ENCODE measurements at places on chromosomes 5 and 9. TPM values are rescaled to one million over a fixed set of nuclear protein-coding genes. Genes with fewer than 3 reads are reported as not detected.

The TCOF1 gene
- total RNA-seq: 79.1 TPM

The PCDHGB1 gene
- 1.9 TPM for total RNA-seq

The COL23A1 gene
- total RNA-seq: not detected

The SMIM33 gene
- not detected for total RNA-seq

The NRARP gene
- 4.3 TPM for total RNA-seq

The CDH18 gene
- not detected for total RNA-seq

The PLPPR1 gene
- not detected for total RNA-seq

The LHX6 gene
- total RNA-seq: 2.1 TPM

The PTPN3 gene
- total RNA-seq: 13.8 TPM

The ZCCHC9 gene
- 26.6 TPM for total RNA-seq

The PCSK1 gene
- 0.22 TPM for total RNA-seq

The PLCXD3 gene
- total RNA-seq: 0.19 TPM

The ANXA2R gene
- 2.5 TPM for total RNA-seq

The ADGRV1 gene
- 0.62 TPM for total RNA-seq

The PRLR gene
- 0.02 TPM for total RNA-seq

The PCDHB4 gene
- not detected for total RNA-seq

The LIX1 gene
- not detected for total RNA-seq

The ZNF462 gene
- total RNA-seq: 3.8 TPM

The RASGEF1C gene
- 0.23 TPM for total RNA-seq

Measured in A549 treated with Mapracorat at 1 μM for 4 hours (cell line).